MCF 10A (cell line): ENCODE measurements at places on chromosomes 5 and 9. TPM values are rescaled to one million over a fixed set of nuclear protein-coding genes. Genes with fewer than 3 reads are reported as not detected.
A peak's percentile ranks its signal among the peaks of the same experiment; 100 is the strongest.

DNA sequence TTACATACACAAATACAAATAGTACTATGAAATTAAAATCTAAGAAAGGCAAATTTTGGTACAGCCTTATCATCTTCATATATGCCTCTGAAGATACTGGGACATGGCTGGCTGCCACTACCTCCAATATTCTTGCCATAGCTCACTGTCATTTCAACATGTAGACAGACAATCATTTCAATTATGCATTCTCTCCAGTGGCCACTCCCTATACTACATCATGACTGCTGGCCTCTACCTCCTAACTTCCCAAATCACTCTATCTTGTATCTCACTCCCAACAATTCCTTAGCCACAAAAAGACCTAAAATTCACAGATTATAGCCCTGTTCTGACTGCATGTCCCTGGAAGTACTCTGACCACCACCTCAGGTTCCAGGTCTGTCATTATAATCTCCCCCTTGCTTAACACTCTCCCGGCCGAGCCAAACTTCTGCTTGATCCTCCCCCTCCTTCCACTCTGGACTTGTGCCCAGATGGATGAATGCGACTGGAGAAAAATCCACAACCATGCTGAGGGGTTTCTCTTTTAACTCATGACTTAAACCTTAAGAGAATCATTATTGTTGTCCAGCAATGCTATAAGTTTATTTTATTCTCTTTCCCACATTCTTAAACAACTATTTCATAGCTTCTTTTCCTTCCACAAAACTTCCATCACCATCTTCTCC, 225.3 kb upstream of the TLE4 start:
- no peaks in the 10 kb centered on the region for H3K36me3 ChIP-seq
- H3K27ac ChIP-seq = no peak overlapping the region
- H3K4me1 ChIP-seq = no peaks in the 10 kb centered on the region
- peak; percentile 29 for DNase-seq
- H3K4me3 ChIP-seq = no peak overlapping the region
- H3K27me3 ChIP-seq = no peaks in the 10 kb centered on the region

- no peaks in the 10 kb centered on the region for H3K27me3 ChIP-seq
- H3K36me3 ChIP-seq = peaks cover 4% of the 10 kb centered on the region
- no peak overlapping the region for H3K27ac ChIP-seq
- DNase-seq = peak; percentile 14
- H3K4me1 ChIP-seq = peaks cover 11% of the 10 kb centered on the region
These were observed 309.1 kb downstream of the ADAMTS6 start for GRCh38 chr5:65172486-65173129.

- no peaks in the 10 kb centered on the region for H3K27me3 ChIP-seq
- H3K4me1 ChIP-seq = peaks cover 7% of the 10 kb centered on the region
- peak overlapping the region; percentile 69 for H3K27ac ChIP-seq
- H3K4me3 ChIP-seq = peak overlapping the region; percentile 82
These were observed 3.1 kb downstream of the IER5L start for GRCh38 chr9:129174724-129175514.

The BTNL8 gene
- not detected in 2 replicates for total RNA-seq
